Central memory CD4-positive, alpha-beta T cell (primary cell): ENCODE measurements at places on chromosomes 12 and 14.

GRCh38 chr12:111607239-111607638 is 8.1 kb upstream of the ATXN2 start:
- no peak for DNase-seq

GRCh38 chr12:56449622-56449984 is 377 bp upstream of the TIMELESS start:
- DNase-seq: no peak

DNA sequence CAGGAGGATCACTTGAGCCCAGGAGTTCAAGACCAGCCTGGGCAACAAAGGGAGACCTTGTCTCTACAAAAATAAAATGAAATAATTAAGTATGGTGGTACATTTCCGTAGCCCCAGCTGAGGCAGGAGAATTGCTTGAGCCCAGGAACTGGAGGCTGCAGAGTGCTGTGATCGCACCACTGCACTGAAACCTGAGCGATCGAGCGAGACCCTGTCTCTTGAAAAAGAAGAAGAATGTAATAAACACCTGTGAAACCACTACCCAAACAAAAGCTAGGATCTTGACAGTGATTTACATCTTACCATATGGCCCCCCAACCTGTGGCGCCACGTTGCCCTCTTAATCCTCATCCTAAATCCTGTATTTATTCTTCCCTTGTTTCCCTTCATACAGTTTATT is 5.7 kb upstream of the DTX1 start:
- no peak for DNase-seq

GRCh38 chr12:114013575-114014345 is 47.6 kb upstream of the RBM19 start:
- DNase-seq: no peak

GRCh38 chr12:16329594-16329993 is 17.9 kb upstream of the MGST1 start:
- DNase-seq: no peak

DNA sequence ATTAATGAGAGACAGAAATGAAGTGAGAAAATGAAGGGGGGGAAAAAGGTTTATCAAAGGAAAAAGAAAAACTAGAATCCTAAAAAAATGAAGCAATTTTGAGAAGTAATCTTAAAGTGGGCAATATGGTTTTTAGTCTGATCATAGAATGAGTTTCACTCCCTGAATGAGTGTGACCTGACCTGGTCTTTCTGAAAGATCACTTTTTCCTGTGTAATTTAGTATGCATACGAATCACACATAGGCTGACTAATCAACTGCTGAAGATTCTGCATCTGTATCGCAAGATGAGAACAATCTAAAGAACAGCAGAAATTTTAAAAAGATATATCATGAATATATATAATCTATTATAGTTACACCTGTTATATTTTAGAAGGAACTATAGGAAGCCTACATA is 11.3 kb downstream of the GNPTAB start:
- DNase-seq: no peak

DNA sequence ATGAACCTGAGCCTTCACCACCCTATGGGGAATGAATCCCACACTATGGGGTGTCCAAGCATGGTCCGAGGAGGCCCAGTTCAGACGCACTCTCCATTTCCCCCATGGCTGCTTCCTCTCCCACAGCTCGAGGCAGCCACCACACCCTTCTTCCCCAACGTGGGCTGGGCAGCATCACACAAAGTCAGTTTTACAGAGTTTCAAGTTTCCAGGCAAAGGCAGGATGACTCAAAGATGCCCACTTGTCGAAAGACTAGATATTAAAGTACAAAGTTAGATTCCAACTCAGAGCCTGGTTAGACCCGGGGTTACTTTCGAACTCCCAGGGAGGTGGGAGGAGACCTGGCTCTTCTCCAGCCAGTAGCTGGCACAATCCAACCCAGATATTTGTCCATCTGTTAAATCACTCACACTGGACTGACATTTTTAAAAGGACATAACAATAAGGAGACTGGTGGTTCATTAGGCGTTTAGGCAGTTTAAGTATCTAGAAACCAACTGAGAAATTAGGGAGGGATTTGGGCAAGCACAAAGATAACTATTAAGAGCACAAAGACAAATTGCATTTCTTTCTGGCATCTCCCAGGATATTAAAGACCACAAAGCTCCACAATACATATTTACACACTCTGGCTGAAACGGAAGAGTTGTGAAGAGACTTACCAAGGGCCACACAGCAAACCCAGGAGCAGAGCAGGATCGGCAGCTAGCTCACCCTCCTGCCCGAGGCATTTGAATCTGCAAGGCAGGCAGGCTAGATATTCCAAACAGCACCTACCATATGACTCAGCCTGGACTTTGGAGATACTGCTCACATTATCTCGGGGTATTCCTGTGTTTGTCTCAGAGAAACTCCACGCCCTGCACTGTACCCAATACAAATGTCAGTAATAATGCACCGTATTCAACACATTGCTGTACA is 34.8 kb downstream of the TMCC3 start:
- no peak for DNase-seq
